ENCODE measurements at places on chromosomes 11 and 22.

DNA sequence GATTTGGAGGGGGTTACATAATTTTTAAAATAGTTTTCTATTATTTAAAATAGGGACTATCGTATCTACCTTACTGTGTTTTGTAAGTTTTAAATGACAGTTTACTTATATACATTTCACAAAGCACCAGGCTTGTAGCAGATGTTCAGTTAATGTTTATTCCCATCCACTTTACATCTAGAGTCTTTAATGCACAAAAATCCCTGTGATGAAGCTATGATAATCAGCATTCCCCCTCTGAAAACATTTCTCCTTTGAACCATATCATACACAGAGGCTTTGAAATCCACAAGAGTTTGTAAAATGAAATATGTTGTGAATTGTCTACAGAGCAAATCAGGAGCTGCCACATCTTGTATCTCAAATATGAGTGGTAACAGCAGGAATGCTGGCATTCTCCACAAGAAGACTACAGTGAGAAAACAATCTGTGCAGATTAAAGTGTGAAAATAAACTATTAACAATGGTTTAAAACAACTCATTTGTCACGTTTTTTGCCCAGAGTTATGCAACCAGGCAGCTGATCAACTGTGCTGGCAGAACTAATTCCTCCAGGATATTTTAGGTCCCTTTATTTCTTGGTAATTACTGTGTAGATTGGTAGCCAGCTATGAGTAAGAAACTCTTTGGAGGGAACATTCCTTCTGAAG lies 699.1 kb upstream of the ARHGAP42 start:
- no peak for DNase-seq

- no peak for DNase-seq
These were observed 14.5 kb upstream of the GAB2 start for GRCh38 chr11:78432058-78432515.

GRCh38 chr11:62710001-62710345 lies 2.5 kb downstream of the GNG3 start:
- no peak for DNase-seq

- no peak for DNase-seq
These were observed 860 bp downstream of the PRMT3 start for GRCh38 chr11:20388096-20389055.

DNA sequence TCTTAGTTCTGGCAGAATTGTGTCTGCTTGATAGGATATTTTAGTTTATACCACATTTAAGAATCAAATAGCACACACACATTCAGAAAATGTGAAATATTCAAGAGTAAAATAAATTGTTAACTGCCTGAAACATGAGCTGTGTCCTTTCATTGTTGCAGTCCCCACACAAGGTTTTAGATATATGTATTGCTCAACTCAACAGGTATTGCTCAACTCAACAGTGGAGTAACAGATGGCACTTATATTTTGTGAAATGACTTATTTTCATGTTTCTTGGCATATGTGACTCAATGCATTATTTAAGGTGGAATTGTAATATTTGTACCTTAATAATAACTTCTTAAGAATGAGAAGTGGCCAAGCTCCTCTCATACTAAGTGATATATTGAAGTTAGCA lies 760.3 kb downstream of the CNTN5 start:
- no peak for DNase-seq

GRCh38 chr22:33774781-33775180 lies 145.5 kb downstream of the LARGE1 start:
- no peak for DNase-seq

- no peak for DNase-seq
These were observed 26.6 kb downstream of the LRRC10B start for GRCh38 chr11:61534933-61535839.

GRCh38 chr11:29024386-29024785 lies 916.2 kb downstream of the METTL15 start:
- DNase-seq: no peak

- no peak for DNase-seq
These were observed 30.8 kb downstream of the CCDC90B start for GRCh38 chr11:83255366-83255765.

GRCh38 chr22:41968601-41969000 lies 642 bp upstream of the SEPTIN3 start:
- no peak for DNase-seq

GRCh38 chr11:123452794-123453193 lies 22.7 kb downstream of the GRAMD1B start:
- no peak for DNase-seq

GRCh38 chr11:67120881-67121710 lies 2.0 kb downstream of the KDM2A start:
- DNase-seq: no peak

DNA sequence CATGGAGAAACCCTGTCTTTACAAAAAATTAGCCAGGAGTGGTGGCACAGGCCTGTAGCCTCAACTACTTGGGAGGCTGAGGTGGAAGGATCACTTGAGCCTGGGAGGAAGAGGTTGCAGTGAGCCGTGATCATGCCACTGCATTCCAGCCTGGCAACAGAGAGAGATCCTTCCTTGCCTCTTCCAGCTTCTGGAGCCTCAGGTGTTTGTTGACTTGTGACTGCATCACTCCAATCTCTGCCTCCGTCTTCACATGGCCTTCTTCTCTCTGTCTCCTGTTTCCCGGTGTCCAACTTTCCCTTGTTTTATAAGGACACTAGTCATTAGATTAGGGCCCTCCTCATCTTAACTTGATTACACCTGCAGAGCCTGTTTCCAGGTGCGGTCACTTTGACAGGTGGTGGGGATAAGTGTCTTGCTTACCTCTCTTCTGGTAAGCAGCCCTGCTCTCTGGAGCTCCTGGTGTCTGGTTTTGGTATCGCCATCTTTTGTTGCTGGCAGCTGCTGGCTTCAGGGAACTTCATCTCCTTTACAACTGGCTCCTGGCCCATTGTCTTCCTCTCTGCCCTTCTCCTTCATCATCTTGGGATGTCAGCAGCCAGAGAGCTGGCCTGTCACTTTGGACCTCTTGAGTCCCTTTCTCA lies 8.2 kb upstream of the USP2 start:
- no peak for DNase-seq

GRCh38 chr11:119416606-119417580 lies 6.1 kb downstream of the THY1 start:
- no peak for DNase-seq

- DNase-seq: no peak
These were observed 786 bp downstream of the CAPN1 start for GRCh38 chr11:65182258-65183170.

- no peak for DNase-seq
These were observed 598.6 kb downstream of the DLG2 start for GRCh38 chr11:85028329-85029101.

DNA sequence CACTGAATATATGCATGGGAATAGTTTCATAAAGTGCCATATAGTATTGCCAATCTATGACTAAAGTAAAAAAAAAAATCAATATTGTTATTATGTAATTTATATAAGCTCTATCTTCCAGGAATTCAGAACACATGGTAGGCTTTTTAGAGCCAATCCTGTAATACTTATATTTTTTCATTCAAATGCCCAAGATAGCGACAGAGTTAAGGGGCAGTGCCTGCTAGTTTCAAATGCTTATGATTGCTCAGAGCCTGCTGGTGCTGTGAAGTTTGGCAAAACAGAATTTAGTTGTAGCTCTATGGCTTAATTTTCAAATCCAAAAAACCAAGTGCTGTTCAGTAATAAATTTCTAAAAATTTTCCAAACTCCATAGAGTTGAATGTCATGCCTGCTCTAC lies 39.0 kb upstream of the BLID start:
- no peak for DNase-seq

DNA sequence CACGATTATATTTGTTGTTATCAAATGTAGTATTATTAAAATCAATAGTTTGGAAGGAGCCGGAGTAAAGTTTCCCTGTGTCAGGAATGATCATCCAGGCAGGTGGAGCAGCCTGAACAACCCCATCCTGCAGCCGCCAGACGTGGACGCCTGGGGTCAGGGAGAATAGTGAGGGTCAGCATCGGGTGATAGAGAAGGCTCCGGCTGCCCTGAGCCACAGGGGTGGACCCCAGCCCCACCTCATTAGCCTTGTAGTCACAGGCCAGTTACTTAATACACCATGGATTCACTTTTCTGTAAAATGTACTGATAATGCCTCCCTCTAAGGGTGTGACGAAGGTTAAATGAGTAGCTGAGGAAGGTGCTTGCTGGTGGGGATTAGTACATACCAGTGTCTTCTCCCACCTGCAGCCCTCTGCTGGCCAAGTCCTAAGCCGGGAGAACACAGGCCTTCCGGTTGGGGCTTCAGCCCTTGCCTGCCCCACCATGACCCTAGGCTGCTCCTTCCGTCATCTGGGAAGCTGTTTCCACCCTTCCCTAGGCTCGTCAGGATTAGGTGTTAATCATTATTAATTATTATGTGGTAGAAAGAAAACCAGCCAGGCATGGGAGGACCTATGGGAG lies 14.9 kb downstream of the TMEM121B start:
- DNase-seq: no peak

DNA sequence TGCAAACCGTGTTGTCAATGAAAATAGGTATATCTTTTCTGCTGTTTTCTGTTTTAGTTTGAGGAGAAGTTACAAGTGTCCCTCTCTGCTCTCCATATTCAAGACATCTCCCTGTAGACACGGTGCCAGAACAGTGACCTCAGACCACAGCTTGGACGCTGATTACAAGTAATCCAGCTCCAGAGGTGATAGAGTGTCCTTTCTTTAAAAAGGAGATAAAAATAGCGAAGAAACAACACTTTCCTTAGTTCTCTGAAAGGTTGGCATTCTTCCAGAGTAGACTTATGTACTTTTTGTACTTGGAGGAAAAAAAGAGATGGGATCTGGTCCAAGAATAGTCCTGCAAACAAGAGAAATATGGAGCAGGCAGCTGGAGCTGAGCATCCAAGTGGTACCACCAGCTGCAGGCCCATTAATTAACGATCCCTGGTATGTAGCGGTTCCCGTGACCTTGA lies 43.0 kb upstream of the WT1 start:
- DNase-seq: no peak

DNA sequence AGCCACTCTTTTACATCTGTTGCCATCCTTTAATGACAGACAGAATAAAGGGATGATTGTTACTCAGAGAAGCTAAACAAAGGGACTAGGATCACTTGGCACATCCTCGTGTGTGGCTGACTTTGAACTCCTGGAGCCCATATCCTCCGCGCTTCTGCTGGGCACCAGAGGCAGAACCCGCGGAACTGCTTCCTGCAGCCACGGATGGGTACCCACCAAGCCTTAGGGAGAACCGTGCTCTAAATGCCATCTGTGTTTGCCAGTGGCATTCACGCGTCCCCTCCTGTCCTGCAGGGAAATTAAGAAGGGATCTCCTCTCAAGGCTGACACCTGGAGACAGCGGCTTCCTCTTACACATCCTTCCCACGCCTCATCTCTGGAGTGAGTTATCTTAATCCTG lies 294.4 kb downstream of the NTM start:
- DNase-seq: no peak

DNA sequence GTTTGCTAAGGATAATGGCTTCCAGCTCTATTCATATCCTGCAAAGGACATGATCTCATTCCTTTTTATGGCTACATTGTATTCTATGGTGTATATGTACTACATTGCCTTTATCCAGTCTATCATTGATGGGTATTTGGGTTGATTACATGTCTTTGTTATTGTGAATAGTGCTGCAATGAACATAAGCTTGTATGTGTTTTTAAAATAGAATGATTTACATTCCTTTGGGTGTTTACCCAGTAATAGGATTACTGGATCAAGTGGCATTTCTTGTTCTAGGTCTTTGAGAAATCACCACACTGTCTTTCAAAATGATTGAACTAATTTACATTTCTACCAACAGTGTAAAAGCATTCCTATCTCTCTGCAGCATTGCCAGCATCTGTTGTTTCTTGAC lies 6.0 kb upstream of the MS4A6E start:
- DNase-seq: no peak

GRCh38 chr11:68938816-68939582 lies 35.3 kb downstream of the IGHMBP2 start:
- DNase-seq: no peak

DNA sequence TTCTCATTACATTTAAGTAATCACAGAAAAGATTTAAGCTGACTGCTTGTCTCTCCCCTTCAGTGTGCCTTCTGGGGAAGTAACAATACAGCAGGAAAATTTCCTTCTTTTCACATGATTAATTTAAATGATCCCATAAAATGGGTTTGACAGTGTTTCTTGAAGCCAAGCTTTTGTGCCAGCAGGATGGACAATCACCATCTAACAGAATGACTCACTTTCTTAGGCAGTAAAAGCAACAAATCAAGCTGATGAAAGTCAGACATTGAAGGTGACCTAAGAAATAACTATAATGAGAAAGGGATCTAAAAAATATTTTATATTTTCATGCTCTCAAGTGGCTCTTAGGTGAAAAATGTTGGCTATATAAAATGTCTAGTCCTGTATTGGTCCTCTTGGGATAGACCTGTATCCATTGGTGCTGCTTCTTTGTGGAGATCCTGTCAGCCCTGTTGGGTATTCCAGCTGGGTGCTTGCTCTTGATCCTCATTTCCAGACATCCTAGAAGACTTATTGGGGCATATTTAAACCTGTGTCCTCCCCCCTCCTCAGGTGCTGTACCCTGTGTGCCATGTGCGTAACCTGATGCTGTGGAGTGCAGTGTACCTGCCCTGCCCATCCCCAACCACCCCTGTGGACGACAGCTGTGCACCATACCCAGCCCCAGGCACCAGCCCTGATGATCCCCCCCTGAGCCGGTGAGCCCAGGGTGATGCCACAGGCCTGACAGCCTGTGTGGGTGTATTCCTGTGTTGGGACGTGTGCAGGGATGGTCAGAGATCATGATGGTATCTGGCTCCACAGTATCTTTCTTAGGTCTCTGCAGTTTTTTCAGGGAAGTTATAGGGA lies 62.7 kb upstream of the HORMAD2 start:
- DNase-seq: no peak

GRCh38 chr11:118276422-118276821 lies 12.3 kb upstream of the MPZL2 start:
- DNase-seq: no peak

DNA sequence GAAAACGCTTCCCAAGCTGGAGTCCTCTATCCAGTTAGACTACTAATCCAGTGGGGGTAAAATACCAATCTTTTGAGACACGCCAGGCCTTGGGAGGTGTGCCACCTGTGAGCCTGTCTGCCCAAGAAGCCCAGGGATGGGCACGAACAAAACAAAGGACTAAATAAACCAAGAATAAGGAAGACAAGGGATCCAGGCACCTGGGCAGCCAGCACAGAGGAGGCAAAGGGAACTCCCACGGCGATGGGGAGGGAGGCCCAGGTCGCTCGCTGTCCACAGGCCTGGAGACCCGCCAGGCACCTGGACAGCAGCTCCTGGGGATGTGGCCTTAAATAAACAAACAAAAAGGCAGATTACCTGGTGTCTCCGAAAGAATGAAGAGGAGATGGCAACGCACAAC lies 31.4 kb downstream of the LRFN4 start:
- DNase-seq: no peak

- no peak for DNase-seq
These were observed 262.8 kb upstream of the PLET1 start for GRCh38 chr11:112523477-112523876.

GRCh38 chr11:82270870-82271269 lies 462.8 kb downstream of the FAM181B start:
- DNase-seq: no peak

- no peak for DNase-seq
These were observed 13.9 kb downstream of the MUC15 start for GRCh38 chr11:26558190-26558589.

Data from T-helper 1 cell (primary cell).